ENCODE measurements at places on chromosomes 2 and 18.

- no peak for ATAC-seq
These were observed 36.8 kb downstream of the ADAM23 start for GRCh38 chr2:206480161-206480560.

DNA sequence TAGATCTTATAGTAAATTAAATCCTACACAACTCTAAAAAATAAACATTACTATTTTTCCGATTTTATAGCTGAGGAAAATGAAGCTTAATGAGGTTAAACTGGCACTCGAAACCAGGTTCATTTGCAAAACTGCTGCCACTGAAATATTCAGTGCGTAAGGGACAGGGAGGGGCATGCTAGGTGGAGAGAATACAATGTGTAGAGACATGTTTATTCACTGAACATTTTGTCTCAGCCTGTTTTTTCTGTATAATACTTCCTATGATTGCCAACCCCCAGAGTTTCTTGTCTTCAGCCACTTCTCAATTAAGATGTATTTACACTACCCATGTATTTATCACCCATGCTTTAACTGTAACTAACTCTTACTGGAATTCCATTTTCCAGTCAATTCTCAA, 31.6 kb upstream of the ZNF804A start:
- ATAC-seq = no peak

DNA sequence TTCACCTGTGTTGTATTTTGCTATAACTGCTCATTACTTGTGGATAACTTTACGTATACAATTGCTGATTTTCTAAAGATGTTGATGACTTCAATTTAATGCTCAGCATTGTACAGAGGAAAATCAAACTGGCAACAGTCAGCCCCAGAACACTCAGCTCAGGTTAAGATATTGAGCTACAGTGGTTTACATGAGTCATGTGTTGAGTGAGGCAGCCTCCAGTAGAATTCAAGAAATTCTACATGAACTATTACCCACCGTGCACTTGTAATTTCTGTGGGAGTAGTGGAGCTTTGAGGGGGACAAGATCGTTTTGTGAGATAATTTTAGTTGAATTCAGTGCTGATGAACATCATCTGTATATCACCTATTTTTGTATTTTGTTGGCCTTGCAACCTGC, 292.3 kb downstream of the ALPK2 start:
- no peak for ATAC-seq

DNA sequence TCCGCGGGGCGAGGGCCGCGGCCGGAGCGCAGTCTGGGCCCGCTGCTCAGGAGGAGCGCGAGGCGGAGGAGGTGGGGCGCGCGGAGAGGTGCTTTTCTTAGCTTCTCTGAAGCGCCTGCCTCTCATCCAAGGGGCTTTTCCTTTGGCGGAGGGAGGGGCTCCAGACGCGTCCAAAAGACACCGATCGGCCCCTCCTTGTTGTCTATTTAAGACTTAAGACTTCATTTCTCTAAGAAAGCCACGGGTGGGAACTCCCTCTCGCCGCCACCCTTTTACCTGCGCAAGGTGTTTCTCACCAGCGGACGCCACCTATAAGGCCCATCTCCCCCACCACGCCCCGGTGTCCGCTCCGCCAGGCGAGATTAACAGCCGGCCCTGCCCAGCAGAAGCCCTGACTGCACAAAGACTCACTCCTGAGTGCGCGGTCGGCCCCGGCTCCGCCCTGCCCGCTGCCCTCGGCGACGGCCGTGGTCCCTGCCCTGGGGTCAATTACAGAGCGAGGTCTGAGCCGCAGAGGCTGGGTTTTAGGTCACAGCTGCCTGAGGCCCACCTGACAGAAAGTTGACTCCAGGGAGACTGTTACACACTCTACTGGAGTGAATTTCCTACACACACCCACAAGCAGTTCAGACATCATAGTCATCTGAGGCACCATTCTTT, at the start of gene DSC2:
TSS of gene DSC2 (minus strand) at position 397 of the 660 bp plus-strand sequence. CDS start 450 bp downstream, outside the sequence.
- no peak for ATAC-seq

- ATAC-seq = no peak
These were observed 720.4 kb upstream of the GYPC start for GRCh38 chr2:125935559-125935958.

GRCh38 chr2:240819858-240820606, at the start of gene KIF1A:
TSS of gene KIF1A (minus strand) at chr2:240820219. CDS start at chr2:240797752, 22,467 bp downstream.
- ATAC-seq = no peak

GRCh38 chr2:60066096-60066839, 487.2 kb downstream of the BCL11A start:
- no peak for ATAC-seq

GRCh38 chr2:196066291-196067087, 2.1 kb downstream of the DNAH7 start:
- no peak for ATAC-seq

DNA sequence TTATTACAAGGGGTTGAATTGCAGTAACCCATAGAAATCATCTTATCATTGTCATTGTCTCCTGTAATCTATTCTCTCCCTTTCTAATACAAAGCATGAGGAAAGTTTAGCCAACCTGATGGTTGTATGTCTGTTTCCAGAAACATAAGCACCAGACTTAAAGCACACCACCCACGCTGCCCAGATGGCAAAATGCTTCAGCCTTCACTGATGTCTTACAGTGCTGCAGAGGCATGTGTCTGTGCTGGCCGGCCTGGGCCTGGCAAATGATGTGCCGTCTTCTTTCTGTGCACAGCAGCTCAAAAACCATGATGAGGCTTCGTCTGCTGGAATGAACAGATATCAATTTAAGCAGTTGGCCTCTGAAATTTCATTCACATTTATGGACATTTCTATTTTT, 443.0 kb upstream of the RGPD4 start:
- no peak for ATAC-seq

- ATAC-seq = peak; percentile 37
These were observed 47.6 kb downstream of the ODC1 start for GRCh38 chr2:10400568-10400977.

DNA sequence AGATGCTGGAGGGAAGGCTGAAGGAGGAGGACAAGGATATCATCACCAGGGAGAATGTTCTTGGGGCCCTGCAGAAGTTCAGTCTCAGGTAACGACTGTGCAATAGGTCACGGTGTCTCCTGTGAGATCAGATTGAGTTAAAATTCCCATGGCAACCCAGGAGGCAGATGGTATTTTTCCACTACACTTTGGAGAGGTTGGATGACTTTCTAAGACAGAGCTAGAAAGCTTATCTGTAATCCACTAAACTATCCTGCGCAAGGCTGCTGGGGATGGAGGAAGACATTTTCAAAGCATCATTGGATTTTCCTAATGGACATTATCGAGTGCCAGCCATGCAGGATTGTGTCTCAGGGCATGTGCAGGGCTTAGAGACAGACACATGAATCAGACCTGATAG, 74.6 kb downstream of the ARMC9 start:
- no peak for ATAC-seq

- ATAC-seq = peak; percentile 77
These were observed 259.6 kb downstream of the SS18 start for GRCh38 chr18:25830787-25831186.

GRCh38 chr2:230885463-230886130, 20.9 kb downstream of the ITM2C start:
- no peak for ATAC-seq

GRCh38 chr2:233433029-233433428, 78.7 kb downstream of the DGKD start:
- ATAC-seq = no peak

DNA sequence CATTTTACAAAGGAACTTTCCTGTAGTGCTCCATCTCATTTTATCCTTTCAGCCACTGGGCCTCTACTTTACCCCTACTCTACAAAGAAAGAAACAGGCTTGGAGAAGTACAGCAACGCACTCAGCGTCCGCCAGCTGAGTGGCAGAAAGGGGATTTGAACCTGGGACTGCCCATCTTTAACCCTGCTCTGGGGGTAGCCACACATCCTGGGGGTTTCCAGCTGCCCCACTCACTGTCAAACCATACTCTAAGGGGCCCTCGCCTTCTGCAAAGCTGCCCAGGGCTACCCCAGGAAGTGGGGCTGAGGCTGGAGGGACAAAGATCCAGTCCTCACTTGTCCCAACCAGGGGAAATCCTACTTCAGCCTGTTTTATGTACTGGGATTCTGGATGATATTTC, 17.9 kb downstream of the HS1BP3 start:
- ATAC-seq = no peak

GRCh38 chr2:184419744-184420143, 178.6 kb upstream of the ZNF804A start:
- ATAC-seq = no peak

DNA sequence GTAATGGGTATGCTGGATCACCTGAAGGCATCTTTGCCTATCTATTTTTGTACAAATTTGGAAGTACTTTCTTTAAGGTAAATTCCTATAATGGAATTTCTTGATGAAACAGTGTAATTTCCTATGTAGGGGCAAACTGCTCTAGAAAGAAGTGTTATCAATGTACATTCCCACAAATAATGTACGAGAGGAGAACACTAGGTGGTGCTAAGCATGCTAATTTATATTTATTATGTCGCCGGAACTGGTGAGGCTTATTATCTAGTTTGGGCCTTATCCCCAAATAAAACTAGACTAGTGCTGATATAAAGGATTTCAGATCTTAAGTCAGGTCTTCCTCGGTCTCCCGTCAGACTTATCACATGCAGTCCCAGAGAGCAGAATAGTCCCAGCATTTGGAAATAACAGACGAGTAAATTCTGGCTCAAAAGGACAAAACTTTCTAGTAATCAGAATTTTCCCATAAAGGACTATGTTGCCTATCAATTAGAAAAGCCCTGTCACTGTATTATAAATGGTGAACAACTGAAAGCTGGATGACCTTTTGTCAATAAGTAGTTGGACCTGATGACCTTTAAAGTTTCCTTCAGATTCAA, 86.9 kb upstream of the RBBP8 start:
- no peak for ATAC-seq

- ATAC-seq = no peak
These were observed 960.1 kb downstream of the CPS1 start for GRCh38 chr2:211516537-211516936.

GRCh38 chr2:54092940-54093339, 22.5 kb upstream of the ACYP2 start:
- ATAC-seq = no peak

DNA sequence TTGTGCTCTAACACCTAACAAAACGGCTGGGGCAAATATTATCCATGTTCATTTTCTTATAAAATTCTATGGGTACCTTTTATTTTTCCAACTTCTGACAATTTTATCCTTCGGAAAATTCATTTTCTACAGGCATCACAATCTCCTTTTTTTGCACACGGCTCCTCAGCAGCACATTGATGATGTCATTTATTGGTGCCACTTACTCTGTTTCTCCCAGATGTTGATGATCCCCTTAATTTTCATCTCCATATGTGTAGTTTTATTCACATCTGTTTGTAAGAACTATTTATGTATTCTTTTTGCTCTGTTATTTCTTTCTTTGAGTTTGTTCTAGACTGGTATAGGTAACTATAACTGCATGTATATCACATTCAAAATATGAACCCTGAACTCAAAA, 1660.8 kb upstream of the DDX18 start:
- no peak for ATAC-seq

DNA sequence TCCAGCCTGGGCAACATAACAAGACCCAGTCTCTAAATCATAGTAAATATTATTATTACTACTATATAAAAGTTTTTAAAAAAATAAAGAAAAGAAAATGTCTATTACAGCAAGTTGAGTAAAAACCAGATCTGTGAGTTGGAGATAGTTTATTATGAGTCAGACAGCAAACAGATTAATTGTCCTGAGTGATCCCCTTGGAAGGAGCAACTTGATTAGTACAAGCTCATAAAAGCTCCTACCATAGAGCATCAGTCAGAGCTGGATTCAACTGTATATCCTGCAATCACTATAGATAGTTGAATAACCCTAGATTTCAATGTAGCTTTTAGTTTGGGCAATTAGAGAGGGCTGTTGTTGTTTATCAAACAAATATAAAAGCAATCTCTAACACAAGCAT, 84.1 kb downstream of the TRABD2A start:
- no peak for ATAC-seq

DNA sequence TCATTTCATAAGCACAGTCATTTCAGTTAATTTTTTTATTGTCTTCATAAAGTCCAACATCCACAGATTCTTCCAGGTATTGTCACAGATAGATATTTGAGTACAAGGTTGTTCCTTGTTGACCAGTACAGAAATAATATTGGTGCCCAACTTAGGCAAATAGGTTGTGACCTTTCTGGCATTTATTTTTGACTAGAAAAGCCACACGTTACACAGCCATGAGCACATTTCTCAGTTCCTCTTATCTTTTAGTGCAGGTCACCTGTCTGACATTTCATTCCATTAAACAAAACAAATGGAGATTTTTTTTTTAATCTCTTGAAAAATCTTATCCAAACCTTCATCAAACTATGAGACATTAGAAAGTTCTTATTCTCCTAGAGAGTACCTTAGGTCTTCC, 428.8 kb downstream of the ZNF521 start:
- ATAC-seq = no peak

DNA sequence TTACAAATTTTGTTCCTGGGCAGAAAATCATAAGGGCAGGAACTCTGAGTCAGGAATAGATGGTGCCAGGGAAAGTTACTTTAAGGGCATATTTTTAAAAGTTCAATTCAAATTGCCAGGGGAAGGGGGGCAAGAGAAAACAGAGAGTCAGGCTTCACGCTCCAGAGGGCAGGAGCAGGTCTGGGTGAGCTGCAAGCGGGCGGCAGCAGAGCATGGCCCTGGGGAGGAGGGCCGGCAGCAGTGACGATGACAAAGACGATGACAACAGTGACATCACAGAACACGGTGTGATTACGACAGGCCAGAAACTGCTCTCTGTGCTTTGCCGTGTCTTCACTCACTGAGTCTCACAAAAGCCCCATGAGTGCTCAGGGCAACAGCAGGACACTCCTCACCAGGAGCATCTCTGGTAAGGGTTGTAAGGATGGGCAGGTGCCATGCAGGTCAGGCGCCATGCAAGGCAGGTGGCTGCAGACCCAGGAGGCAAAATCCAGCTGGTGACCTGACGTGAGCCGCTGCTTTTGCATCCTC, 23.3 kb downstream of the CHST10 start:
- peak; percentile 55 for ATAC-seq

All from gastroesophageal sphincter (tissue), 4 donors.